ACHN (cell line): ENCODE measurements at places on chromosomes 4 and X.

DNA sequence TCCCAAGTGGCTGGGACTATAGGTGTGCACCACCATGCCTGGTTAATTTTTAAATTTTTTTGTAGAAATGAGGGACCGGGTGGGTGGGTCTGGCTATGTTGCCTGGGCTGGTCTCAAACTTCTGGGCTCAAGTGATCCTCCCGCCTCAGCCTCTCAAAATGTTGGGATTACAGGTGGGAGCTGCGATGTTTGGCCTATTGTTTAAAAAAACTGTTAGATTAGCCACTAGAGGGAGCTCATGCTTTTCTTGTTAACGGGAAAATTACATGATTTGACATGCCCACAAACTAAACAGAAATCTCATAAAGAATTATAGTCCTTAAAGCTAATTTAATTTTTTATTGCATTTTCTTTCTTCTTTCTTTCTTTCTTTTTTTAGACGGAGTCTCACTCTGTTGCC, 5.0 kb upstream of the SDAD1 start:
- peak; percentile 63 for DNase-seq

- DNase-seq, result no peak
Measured at GRCh38 chr4:152351080-152351479, 184.8 kb downstream of the FBXW7 start.

DNA sequence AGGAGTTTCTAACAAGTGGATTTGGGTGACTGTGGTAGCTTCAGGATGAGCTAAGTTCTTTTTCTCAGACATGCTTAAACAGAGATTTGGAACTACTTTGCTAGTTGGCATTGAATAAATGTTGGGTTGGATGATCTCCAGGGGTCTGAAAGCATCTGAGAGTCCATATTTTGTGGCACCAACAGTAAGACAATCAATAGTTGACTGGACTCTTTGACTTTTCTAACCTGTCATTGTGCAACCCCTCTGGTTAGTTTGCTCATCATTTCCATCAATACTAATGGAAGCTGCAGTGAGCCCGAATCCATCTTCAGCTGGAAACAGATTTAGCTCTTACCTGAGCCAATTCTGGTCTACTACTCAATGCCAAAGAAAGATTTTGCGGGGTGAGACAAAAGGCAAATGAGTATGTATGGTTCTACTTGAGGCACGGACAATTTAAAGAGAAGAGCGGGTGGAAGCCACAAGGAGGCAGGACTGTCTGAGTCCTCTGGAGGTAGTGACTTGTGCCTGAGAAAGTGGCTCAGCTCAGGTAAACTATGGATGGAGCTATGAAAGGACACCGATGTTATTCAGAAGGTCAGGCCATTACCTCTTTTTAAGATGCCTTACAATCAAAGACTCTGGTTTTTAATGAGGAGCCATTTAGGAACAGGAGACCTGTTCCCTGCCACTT, 118.7 kb downstream of the MID1IP1 start:
- no peak for DNase-seq

- peak; percentile 48 for DNase-seq
Measured at GRCh38 chr4:80294206-80294605, 27.7 kb downstream of the FGF5 start.

- no peak for DNase-seq
Measured at GRCh38 chr4:111778543-111778942, 366.7 kb upstream of the FAM241A start.

DNA sequence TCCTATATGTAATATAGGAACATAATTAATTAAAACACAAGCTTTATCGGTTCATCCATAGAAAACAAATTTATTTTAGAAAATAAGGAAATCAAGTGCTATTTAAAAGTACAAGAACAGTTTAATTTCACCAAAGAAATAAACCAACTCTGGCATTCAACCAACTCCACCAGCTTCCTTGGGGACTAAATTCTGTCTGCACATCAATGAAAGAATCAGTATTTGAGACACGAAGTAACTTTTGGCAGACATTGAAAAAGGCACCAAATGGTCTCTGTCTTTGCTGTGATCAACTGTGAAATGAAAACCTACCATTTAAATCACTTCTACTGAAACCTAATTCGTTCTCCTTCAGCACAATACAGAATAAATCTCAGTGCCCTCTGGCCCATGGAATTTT, 719.7 kb upstream of the GRIA3 start:
- no peak for DNase-seq

DNA sequence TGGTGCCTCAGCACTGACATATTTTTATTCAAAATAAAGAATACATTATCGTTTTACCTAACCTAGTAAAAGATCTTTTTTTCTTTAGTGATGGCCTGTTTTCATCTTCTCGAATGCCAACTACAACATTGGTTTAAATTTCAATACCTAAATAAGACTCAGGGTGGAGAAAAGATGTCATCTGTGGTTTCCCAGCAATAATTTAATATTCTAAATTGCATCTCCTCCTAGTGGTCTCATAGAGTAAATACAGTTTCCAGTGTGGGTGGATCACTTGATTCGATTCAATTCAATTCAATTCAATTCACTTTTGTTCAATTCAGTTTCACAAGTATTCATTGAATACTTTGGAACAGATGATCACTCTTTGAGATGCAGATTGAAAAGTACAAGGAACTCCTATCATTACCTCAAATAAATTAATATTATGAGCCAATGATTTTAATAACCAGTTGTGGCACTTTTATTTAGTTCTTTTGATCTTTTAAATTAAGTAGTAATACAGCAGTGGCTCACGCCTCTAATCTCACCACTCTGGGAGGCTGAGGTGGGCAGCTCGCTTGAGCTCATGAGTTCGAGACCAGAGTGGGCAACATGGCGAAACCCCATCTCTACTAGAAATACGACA, 427.2 kb downstream of the FAT4 start:
- peak; percentile 52 for DNase-seq

GRCh38 chr4:154610582-154610981, 1.9 kb downstream of the FGG start:
- DNase-seq, result no peak

DNA sequence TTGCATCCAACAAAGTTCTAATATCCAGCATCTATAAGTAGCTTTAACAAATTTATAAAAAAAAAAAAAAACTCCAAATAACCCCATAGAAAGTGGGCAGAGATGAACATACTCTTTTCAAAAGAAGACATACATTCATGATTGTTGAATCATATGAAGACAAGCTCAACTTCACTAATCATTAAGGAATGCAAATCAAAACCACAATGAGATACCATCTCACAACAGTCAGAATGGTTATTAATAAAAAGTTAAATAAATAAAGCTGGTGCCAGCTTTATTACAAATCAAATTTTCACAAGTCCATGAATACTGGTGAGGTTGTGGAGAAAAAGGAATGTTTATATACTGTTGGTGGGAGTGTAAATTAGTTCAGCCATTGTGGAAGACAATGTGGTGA, 592.0 kb downstream of the IQCM start:
- no peak for DNase-seq

- no peak for DNase-seq
Measured at GRCh38 chrX:119492463-119492862, 24.2 kb downstream of the SLC25A5 start.

DNA sequence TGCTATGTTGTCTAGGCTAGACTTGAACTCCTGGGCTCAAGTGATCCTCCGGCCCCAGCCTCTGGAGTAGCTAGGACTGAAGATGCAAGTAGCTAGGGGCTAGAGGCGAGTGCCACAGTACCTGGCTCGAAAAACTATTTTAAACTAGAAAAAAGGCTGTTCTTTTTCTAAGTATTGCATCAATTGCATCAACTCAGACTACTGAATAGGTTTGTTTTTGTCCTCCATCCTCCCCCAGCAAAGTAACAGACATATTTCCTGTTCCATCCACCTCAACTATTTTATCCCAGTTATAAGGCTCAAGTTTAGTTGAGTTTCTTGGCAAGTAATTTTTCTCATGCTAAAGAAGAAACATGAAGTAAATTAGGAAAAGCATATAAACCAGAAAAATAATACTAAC, 4.1 kb downstream of the SH3RF1 start:
- DNase-seq, result no peak

- peak; percentile 1 for DNase-seq
Measured at GRCh38 chrX:30282527-30282926, 26.7 kb downstream of the NR0B1 start.

- no peak for DNase-seq
Measured at GRCh38 chr4:133910165-133910564, 291.4 kb downstream of the PABPC4L start.

GRCh38 chrX:41332408-41333002, 1.5 kb upstream of the DDX3X start:
- no peak for DNase-seq

GRCh38 chr4:106835919-106836318, 200.2 kb downstream of the DKK2 start:
- DNase-seq, result no peak

DNA sequence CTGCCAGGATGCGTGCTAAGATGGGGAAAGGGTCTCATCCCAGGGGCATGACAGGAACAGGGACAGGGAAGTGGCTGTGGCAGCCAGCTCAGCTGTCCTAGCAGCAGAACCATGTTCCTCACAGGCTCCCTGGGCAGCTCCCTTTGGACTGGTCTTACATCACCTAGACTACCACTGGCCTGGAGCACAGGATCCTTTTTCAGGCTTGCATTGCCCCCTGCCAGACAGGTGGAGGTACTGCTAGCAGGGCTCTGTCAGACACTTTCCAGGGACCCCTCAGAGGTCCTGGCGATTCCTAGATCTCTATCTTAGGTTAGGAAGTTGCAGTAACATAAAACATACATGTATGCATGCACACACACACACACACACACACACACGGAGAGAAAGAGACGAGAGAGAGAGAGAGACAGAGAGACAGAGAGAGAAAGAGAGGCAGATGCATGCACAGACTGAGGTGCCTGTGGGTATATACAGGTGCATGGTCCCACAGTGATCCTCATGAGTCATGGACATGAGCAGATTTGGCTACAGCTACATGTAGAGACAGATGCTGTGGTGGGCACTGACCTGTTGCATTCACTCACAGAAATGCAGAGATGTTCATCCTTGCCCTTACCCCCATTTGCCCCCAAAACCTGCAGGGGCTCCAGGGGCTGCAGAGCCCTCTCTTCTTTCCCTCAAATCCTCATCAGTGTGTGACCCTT, 63.6 kb downstream of the STARD8 start:
- peak; percentile 38 for DNase-seq

DNA sequence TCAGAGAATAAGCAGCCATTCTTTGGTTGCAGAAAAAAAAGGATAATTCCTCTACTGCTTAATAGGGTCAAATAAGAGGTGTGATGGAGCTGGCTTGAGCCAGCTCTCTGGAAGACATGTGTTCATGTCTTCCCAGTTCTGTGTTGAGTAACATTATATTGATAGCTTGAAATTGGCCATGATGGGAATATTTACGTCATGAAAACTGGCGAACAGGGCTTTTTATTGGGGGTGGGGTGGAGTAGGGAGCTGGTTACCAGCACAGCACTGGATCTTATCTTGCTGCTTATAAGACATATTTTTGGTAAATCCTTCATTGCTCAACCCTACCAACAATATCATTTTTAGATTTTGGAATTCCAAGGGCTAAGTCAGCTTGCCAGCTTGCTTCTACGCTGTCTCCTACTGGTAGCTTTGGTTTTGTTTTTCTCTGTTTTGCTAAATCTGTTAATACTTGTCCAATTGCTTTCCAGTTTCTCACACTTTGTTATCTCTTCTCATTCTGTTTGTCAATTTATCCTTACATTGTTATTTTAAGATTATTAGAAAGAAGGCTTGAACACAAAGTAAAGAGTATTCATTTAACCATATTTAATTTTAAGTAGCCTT, 25.3 kb upstream of the GBA3 start:
- no peak for DNase-seq

- DNase-seq, result peak; percentile 71
Measured at GRCh38 chr4:81405900-81406401, 65.8 kb downstream of the RASGEF1B start.

GRCh38 chr4:36224972-36225903, 19.1 kb downstream of the ARAP2 start:
- DNase-seq, result no peak

DNA sequence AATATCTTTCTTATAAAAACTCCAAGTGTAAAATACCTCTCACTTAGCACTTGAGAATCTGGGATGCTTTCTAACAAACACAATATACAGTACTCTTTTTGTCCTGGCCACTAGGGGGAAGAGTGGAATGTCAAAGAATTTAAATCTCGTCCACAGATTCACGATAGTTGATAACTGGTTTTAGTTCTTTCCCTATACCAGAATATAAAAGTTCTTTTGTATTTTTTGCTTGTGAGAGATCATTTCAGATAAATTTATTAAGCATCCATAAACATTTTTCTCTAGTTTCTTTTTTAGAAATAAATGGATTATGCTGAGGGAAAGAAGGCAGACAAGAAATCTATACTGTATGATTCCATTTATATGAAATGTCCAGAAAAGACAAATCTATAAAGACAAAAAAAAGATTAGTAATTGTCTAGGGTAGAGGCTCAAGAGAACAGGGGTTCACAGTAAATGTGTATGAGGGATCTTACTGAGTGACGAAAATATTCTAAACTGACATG, 50.4 kb downstream of the MGARP start:
- peak; percentile 63 for DNase-seq

DNA sequence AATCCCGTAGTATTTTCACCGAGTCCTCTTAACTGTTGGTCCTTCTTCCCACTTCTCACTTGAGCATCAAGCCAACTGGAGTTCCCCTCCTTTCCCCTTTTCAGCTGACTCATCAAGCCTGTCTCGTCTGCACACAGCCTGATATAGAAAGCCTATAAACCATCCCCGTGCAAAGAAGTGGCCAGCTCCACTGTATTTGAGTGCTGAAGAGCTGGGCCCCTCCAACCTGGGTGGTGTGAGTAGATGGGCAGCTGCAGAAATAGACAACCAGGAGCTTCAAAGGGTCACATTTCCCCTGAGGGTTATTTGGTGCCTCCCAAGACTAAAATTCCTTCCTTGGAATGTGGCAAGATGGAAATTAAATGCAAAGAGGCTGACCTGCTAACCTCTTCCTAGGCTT, 199.7 kb downstream of the HS6ST2 start:
- no peak for DNase-seq

GRCh38 chr4:175035905-175036304, 117.7 kb downstream of the ADAM29 start:
- DNase-seq, result peak; percentile 36

- peak; percentile 51 for DNase-seq
Measured at GRCh38 chrX:154411981-154412340, 622 bp downstream of the TAFAZZIN start.

DNA sequence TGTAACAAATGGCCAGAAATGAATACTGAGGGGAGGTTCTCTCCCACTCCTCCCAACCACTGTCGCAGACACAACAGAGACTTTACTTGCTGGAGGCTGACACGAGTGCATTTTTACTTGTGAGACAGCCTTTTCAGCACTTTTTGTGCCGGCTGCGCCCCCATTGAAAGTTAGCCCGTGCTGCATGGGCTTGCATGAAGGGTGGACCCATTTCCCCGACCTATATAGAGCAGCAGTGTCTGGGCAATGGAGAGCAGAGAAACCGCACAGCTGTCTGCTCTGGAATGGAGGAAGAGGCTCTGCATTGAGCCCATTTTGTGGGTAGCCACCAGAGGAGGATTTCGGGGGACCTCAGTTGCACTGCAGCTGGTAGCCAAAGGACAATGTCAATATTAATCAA, 208.8 kb downstream of the UGT8 start:
- DNase-seq, result no peak

DNA sequence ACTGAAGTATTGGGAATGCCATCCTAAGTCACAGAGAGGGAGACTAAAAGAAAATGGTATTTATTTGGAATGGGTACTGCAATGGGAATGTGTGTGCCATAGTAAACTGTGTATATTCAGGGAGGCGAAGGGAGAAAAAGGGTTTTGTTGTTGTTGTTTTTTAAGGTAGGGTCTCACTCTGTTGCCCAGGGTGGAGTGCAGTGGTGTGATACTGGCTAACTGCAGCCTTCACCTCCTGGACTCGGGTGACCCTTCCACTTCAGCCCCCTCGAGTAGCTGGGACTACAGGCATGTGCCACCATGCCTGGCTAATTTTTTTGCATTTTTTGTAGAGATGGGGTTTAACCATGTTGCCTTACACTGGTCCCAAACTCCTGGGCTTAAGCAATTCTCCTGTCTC, 4.3 kb upstream of the SLC10A3 start:
- no peak for DNase-seq
